Aorta (tissue), 5 donors: ENCODE measurements at places on chromosomes 6 and 20. TPM values are rescaled to one million over a fixed set of nuclear protein-coding genes. Genes with fewer than 3 reads are reported as not detected.

DNA sequence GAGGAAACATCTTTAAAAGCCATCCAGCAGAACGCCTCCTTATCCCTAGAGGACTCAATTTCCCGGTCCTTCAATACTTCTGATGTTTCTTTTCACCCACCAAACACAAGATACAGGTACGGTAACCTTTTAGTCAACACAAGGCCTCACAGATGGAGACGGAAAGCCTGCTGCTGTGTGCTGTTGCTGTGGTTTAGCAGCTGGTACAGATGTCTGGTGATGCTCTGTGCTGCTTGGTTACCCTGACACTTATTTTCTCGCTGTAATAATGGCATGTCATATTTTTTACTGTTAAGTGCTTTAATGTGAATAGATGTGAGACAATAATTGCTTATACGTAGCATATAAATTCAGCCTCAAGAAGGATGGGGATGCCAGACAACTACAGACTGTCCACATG is 25.3 kb downstream of the GMDS start:
- H3K4me1 ChIP-seq, result peaks cover 2% of the 10 kb centered on the region
- no peak overlapping the region for H3K4me3 ChIP-seq
- H3K36me3 ChIP-seq, result no peaks in the 10 kb centered on the region
- no peak overlapping the region for H3K27ac ChIP-seq
- no peak for DNase-seq

- no peaks in the 10 kb centered on the region for H3K27me3 ChIP-seq
- H3K36me3 ChIP-seq, result no peaks in the 10 kb centered on the region
- H3K27ac ChIP-seq, result no peak overlapping the region
- no peak overlapping the region for H3K4me3 ChIP-seq
These were observed 77.9 kb upstream of the BMP5 start for GRCh38 chr6:55953335-55953734.

- no peak overlapping the region for H3K27ac ChIP-seq
- H3K4me1 ChIP-seq, result no peaks in the 10 kb centered on the region
- DNase-seq, result no peak
- no peaks in the 10 kb centered on the region for H3K27me3 ChIP-seq
- no peak overlapping the region for H3K4me3 ChIP-seq
These were observed 182.3 kb downstream of the MBOAT1 start for GRCh38 chr6:20029979-20030378.

DNA sequence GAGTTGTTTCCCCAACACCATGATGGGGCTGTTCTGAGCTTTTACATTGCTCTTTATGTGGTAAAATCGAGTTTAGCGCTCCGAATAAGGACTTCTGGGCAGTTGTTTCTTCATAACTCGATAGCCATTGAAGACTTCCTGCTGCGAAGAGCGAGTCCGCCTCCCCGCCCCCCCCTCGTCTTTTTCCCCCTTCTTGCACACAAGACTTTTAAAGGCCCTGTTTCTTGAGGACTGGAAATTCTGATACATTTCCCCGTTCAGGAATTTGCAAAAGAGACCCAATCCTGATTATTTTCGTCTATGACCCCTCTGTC is 1.5 kb upstream of the CITED2 start:
- peak overlapping the region; percentile 12 for H3K27ac ChIP-seq
- no peaks in the 10 kb centered on the region for H3K4me1 ChIP-seq
- H3K4me3 ChIP-seq, result peak overlapping the region; percentile 59
- DNase-seq, result no peak

The KIF16B gene
- total RNA-seq, result 17.3 TPM
